Cortex of kidney (tissue), 1 donor: ENCODE measurements at places on chromosomes 3 and 15.

DNA sequence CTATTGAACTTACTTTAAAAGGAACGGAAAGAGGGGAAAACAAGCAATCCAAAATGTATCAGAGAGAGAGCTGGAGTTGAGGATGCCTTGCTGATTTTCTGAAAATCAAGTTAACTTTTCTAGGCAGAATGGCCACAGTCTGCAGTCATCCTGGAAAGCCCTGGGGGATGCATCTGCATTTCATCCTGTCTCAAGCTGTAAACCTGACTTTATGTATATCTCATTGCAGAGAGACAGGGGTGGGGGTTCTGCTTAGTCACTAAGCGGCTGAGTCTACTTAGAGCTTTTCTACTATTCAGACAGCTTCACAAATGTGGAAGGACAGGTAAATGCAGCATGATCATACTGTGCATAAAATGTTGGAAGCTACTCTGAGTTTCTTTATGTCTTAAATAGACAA, 41.4 kb downstream of the MRPS25 start:
- DNase-seq = no peak

GRCh38 chr3:141881702-141882101, 5.3 kb downstream of the ATP1B3 start:
- no peak for DNase-seq

GRCh38 chr15:42348083-42348482, 11.2 kb upstream of the CAPN3 start:
- DNase-seq = no peak

DNA sequence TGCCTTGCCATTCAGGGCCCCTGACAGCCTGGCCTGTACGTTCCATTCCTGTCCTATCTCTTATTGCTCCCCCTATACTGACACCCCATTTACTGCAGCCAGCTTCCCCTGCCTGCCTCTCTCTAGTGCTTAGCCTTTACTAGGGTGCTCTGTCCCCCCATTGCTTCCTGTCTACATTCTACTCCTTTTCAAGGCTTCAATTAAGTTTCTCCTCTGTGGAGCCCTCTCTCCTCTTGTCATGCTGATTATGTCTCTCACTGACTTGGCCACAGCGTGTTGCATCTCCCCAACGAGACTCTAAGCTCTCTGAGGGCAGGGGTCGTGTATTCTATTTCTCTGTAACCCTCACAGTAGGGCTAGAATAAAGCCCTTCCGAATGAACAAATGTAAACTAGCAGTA, 185.2 kb downstream of the RPLP1 start:
- no peak for DNase-seq

DNA sequence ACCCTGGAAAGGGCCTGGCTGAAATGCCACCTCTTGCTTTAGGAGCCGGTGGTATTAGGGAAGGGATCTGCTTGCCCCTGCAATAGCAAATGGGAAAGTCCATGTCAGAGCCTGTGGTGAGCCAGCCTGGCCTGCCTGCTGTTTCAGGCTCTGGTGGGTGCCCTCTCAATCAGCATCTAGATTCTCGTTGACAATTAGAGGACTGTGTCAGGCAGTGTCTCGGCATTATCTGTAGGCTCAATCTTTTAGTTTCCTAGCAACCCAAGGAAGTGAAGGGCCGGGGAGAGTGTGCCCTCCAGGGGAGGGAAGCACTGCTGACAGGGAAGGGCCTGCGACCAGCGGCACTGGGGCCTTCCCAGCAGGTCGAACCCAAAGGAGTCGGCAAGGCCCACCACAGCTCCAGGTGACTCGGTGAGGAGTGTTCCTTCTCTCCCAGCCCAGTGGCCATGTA, 42.1 kb downstream of the TLE3 start:
- DNase-seq = no peak

DNA sequence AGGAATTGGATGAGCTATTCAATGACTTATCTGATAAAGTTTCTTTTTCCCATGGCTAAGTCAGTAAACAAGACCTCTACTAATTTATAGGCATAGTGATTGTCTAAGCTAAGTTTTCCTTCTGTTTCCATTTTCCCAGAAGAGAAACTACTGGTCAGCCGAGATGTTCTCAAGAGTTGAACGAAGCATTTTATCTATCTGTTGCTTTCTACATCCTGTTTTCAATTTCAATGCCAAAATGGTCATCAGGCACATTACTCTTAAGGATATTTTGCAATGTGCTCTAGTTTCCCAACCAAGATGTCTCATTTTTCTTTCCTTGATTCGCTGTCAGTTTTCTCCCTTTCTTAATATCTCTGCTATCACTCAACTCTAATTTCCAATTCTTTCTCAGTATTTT, 228.7 kb downstream of the MBNL1 start:
- DNase-seq = no peak

DNA sequence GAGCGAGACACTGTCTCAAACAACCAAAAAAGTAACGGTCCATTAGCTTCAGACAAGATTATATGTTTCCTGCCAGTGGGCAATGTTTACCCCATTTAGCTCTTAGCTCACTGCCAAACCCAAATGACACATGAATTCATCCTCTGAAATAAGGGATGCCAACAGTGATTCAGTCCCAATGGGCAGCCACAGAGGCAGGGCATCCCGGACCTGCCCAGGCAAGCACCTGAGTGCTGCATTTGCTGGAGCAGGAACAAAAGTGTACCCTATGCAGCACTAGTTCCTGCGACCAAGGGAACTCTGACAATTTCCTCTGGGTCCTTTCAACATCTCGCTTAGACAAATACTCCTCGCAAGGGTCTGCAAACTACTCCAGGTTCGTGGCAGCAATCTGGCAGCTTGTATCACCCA, 8.0 kb downstream of the IP6K2 start:
- no peak for DNase-seq

DNA sequence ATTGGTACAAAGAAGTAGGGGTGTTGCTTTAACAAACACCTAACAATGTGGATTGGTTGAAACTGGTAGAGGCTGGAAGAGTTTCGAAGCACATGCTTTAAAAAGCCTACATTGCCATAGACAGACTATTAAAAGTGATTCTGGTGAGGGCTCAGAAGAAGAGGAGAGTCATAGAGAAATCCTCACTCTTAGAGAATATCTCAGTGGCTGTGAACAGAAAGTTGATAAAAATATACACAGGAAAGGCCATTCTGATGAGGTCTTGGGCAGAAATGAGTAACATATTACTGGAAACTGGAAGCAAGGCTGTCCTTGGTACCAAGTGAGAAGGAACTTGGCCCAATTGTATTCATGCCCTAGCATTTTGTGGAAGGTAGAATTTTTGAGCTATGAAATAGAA, 173.7 kb upstream of the CRBN start:
- DNase-seq = no peak

GRCh38 chr3:41933154-41933676, 28.7 kb downstream of the ULK4 start:
- no peak for DNase-seq

- no peak for DNase-seq
Measured at GRCh38 chr3:38168151-38169026, 3.1 kb downstream of the OXSR1 start.

DNA sequence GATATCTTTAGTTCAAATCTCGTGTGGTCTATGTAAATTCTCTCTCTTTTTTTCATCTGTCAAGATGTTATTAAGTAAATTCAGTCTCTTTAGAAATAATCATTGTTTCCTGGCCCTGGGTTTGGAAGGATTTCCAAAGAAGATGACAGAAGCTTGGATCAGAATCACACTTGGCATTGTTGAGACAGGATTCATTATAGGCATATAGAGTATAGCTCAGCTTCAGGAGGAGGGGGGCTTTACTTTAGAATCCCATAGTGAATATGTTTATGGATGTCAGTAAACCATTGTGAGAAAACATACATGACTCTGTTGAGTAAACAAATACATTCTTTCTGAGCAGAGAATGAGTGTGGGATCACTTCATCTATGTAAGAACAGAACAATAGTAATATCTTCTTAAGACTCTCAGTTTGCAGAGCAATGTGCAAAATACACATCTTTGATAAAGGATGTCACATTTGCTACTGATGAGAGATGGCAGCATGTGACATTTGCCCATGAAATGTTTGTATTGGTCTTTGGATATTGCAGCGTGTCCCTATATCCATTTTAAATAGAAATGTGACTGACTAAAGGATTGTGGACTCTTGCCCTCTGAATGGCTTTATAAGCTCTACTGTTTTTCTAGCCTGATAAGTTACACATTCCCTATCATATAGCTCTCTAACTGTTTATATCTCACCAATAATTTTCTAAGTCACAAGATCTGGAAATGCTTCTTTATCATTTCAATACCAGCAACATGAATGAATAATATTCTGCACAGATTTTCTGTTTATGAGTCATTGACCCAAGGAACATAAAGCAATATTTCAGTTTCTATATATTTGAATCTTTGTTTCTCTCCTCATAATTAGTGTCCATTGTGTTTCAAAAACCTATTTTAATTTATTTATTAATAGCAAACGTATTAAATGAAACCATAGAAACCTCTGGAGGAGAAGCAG, 95.6 kb upstream of the THRB start:
- DNase-seq = no peak

GRCh38 chr3:86985181-86985826, 5.6 kb downstream of the VGLL3 start:
- DNase-seq = no peak

DNA sequence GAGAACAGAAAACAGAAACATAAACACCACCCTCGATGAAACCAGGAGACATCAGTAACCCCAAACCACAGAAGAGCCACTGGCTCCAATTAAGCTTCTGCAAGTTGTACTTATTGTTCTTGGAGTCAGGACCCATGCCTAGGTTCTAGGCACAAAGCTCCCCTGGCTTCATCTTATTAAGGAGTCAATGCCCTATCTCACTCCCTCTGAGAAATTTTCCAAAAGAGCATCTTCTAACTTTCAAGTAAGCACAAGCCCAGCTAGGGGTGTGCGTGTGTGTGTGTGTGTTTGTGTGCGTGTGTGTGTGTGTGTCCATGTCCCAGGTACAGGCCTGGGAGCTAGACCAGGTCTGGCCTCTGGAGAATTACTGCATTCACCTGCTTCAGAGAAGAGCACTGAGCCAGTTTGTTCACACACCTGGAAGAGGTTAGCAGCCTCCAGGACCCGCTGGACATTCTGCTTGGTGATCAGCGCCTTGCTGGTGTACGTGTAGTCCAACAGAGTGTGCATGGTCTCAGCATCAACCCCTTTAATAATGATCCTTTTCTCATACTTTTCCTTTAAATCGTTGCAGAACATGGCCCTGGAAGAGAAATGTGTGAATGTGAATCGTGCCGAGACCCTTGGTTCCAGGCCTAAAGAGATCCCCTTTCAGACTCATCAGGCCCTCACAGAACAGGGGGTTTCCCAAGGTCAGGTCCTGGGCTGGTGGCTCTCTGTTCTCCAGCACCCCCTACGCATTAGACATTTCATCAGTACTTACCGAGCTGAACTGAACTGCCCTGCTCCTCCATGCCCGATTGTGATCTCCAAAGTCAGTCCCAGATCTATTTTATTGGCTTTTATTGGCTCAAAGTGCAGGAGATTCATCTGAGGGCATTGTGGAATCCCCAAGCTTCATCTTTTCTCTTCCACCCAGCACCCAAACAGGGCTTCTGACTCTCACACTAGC, 27.8 kb downstream of the KLHL6 start:
- no peak for DNase-seq

DNA sequence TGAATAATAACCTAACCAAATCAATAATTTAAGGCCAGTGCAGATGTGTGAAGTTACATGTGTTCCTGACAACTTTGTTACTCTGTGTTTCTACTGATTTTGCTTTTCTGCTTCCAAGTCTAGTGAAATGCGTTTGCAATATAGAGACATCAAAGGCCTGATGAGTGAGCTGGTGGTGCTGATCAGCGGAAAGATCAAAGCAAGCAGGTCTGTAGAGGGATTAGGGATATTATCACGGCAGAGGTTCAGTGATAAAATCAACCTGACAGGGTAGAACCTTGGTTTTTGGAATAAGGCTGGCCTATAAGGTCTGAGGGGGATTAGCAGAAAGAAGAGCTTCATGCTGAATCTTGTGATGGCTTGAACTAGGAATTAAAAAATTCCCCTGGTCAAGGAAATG, 111.7 kb downstream of the EDEM1 start:
- no peak for DNase-seq

GRCh38 chr3:137582484-137582883, 181.6 kb upstream of the SOX14 start:
- DNase-seq = no peak

- no peak for DNase-seq
Measured at GRCh38 chr3:106068795-106069194, 200.0 kb upstream of the CBLB start.

GRCh38 chr15:23467110-23467600, 20.1 kb upstream of the GOLGA6L2 start:
- no peak for DNase-seq

GRCh38 chr15:36907295-36907694, 193.1 kb downstream of the MEIS2 start:
- no peak for DNase-seq

DNA sequence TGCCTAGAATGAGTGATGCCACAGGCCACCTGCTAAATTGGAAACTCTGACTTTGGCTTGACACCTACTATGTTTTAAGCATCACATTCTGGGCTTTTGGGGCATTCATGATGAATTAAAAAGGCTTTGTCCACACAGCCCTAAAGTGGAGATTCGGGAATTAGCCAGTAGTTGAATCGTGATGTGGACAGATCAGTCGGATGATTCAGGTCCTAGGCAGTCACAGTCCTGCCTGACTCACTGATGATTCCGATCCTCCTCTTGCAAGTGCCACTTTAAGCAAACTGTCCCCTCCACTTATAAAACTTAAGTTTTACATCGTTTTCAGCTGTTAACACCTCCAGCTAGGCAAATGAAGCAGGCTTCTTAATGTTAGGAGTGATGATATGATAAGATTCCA, 75.3 kb downstream of the SYNPR start:
- DNase-seq = no peak

DNA sequence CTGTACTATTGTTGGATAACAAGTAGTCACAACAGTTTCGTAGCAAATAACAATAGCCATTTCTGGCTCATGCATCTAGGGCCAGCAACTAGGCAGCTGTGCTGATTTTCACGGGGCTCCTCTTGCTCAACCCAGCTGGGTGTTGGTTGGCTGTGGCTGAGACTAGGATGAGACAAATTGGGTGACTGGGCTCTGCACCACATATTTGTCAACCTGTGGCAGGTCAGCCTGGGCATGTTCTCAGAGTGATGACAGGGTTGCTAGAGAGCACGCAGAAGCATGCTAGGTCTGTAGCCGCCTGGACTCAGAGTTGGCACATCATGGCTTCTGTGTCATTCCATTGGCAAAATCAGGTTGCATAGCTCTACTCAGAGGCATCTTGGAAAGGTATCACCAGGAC, 175.9 kb downstream of the OTOL1 start:
- DNase-seq = no peak
